Amniotic stem cell (primary cell): ENCODE measurements at places on chromosomes 1 and 21.

DNA sequence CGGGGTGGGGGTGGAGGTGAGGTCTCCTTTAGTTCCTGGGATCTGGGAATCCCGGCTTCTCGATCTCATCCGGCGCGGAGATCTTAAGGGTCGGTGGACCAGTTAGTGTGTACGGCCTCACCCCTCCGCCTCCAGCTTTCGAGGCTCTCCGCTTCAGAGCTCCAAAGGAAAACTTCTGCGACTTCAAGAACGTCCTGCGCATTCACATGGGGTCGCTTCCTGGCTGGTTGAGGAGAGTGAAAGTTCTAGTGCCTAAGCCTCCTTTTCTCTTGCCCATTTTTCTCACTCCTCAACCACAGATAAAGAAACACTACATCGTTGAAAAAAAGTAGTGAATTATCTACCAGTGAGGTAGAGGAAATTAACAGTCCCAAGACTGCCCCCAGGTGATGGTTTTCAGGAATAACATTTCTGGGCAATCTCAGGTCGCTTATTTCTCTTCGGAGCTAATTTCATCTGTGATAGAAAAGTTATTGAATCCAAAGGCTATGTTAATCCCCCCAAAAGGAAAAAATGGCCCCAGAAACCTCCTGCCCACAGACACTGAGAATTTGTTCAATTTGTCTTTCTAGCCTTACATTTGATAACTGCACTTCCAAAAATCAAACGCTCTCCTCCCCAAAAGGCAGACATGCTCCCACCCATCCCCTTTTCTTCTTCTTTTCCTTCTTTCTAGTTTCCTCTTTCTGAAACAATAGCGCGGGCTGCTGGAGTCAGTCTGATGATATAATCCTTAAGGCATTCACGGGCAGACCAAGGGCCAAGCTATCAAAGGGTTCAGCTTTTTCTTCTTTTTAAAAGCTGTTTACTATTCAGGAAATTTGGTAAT, 20.6 kb upstream of the TBX15 start:
- peak; percentile 23 for DNase-seq

DNA sequence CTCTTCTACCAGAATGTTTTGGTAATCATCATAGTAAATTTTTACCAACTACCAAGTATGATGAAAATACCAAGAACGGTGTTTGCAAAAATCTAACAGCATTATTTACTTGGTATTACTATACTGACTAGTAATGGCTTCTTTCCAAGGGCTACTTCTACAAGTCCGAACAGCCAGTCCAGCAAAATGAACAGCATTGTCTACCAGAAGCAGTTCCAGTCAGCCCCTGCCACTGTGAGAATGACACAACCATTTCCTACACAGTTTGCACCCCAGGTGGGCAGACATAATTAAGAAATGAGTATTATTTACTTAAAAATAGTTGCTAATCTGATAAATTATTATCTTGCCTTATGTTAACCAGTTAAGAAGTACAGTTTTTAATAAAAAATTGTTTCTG, 33.8 kb upstream of the MYOCOS start:
- no peak for DNase-seq

- no peak for DNase-seq
These were observed 20.5 kb downstream of the ARID4B start for GRCh38 chr1:235307158-235308124.

GRCh38 chr1:198575798-198576641, 35.5 kb upstream of the ATP6V1G3 start:
- no peak for DNase-seq

DNA sequence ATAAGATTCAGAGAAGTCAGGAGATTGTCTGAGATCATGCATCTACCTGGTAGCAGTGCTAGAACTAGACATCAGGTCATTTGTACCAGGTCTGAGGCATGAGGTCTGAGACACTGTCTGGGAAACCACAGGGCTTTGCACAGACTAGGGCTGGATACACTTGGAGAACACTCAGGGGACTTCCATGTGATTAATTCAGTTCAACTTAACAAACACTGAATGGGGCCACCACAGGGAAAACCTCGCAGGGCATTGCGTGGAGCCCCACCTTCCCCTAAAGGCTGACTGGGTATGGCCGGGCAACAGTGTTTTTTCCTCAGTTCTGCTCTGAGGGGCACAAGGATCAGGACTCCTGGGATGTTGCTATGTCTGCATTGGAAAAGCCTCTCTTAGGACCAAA, 86.5 kb upstream of the WARS2 start:
- DNase-seq = no peak

- DNase-seq = no peak
These were observed 37.1 kb upstream of the KIF21B start for GRCh38 chr1:201060586-201060985.

- DNase-seq = no peak
These were observed 16.6 kb upstream of the USP24 start for GRCh38 chr1:55231745-55232144.

DNA sequence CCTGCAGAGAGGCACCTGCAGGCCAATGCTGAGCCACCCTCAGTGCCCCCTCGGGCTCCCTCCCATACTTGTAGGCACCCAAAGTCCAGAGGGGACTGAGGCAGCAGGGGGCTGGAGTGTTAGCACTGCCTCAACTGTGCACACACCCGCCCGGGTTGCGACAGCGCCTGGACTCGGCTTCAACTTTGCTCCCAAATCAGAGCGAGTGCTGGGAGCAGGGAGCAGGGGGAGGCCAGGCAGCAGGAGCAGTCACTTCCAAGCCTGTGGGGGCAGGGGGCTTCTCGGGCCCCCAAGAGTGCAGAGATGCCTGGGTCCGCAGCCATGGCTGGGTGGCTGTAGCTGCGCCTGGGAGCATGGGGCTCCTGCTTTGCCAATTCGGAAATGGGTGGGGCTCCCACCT, 79.5 kb downstream of the DISP1 start:
- DNase-seq = no peak

DNA sequence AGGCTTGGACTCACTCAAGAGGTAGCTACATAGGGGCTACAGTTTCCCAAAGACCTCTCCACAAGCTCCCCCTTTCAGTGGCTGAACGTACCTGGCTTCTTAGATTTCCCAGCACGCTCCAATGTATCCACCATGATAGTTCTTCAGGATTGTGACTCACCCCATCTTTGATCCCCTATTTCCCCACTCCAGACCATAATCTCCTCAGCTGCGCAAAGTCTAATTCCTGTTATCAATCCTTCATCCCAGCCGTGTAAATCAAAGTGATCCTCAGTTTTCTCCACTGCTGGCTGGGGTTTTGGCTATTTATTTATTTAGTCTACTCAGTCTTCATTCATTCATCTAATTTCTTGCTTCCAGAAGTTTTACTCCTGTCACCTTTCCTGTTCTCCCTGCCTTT, 13.1 kb upstream of the CTPS1 start:
- DNase-seq = no peak

DNA sequence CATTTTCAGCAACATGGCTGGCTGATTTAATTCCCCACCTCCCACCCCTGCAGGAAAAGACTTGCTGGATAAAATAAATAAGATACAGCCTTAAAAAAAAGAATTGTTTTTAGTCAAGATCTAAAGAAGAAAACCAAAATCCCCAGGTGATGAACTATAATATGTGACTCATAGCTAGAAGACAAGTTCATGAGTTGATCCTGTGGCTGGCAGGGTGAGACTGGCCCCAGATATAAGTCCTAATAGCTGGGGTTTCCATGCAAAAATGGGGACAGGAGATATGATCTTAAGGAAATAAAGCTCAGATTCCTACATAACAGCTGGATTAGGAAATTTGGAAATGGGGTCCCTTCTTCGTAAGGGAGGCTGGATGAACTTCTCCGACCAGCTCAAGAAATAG, 21.9 kb upstream of the RGSL1 start:
- DNase-seq = no peak

DNA sequence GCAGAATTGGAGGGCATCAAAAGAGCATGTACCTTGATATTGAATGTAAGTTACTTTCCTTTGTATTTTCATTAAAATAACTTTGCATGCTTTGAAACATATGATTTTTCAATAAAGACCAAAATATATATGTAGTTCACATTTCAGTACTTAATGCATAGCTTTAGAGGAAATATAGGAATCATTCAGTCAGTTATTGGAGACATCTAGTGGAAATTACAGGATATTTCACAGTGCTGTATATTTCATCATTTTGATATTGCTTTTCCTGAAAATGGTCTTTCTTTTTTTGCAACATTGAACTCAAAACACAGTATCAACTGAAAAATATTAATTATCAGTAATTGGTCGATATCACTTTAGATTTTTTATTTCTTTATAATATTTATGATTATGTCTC, 375.8 kb downstream of the NCAM2 start:
- no peak for DNase-seq

DNA sequence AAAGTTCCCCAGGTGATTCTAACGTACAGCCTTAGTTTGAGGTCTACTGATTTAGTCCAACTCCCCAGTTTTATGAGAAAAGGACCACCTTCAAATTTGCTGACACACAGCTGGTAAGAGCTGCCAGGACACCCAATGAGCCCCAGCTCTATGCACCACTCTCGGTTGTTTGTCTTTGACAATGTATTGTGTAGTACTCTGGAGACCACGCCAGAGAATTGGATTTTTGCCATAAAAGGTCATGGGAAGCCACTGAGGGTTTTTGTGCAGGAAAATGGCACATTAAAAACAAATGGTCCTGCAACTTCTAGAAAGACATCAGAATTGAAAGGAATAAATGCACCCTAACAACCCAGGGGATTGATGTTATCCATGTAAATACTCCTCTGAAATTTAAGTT, 7.1 kb upstream of the IER5 start:
- DNase-seq = no peak

GRCh38 chr1:172005856-172006255, 164.6 kb downstream of the DNM3 start:
- DNase-seq = no peak

- no peak for DNase-seq
These were observed 3.4 kb upstream of the RPE65 start for GRCh38 chr1:68453060-68453670.
